Activated T-helper 17 cell treated with anti-CD3 and anti-CD28 coated beads, Interleukin-2, amount 50 U/mL, for 72 hours (primary cell): ENCODE measurements at places on chromosomes 6 and 20.

- ATAC-seq, result no peak
Measured at GRCh38 chr6:51118792-51119191, 300.1 kb downstream of the TFAP2B start.

- ATAC-seq, result no peak
Measured at GRCh38 chr20:57481281-57481711, 43.6 kb downstream of the CTCFL start.

GRCh38 chr20:56922497-56922896, 293.4 kb downstream of the TFAP2C start:
- ATAC-seq, result no peak

DNA sequence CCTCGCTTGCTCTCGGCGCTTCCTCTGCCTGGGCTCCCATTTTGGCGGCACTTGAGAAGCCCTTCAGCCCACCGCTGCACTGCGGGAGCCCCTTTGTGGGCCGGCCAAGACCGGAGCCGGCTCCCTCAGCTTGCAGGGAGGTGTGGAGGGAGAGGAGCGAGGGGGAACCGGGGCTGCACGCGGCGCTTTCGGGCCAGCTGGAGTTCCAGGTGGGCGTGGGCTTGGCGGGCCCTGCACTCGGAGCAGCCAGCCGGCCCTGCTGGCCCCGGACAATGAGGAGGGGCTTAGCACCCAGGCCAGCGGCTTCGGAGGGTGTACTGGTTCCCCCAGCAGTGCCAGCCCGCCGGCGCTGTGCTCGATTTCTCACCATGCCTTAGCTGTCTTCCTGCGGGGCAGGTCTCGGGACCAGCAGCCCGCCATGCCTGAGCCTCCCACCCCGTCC, 10.2 kb upstream of the SRPK1 start:
- no peak for ATAC-seq

DNA sequence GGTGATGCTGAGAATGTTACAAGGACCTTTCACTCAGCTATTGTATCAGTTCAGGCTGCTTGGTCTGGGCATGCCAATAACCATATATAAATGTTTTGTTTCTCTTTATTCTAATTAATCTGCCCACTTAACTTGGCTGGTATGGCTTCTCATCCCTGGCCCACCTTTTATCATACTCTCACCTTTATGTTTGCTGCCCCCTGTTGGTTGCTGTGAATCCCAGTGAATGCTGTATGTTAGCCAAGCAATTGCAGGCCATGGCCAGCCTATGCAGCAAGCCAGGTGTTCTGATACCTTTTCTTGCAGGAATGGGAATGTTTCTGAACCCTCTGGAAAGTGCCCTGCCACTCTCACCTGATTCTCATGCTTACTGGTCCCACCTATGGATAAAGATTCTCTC, 54.6 kb downstream of the PCSK2 start:
- no peak for ATAC-seq
